Esophagus mucosa (tissue), 1 donor: ENCODE measurements at places on chromosomes 11 and 22. TPM values are rescaled to one million over a fixed set of nuclear protein-coding genes. Genes with fewer than 3 reads are reported as not detected.

DNA sequence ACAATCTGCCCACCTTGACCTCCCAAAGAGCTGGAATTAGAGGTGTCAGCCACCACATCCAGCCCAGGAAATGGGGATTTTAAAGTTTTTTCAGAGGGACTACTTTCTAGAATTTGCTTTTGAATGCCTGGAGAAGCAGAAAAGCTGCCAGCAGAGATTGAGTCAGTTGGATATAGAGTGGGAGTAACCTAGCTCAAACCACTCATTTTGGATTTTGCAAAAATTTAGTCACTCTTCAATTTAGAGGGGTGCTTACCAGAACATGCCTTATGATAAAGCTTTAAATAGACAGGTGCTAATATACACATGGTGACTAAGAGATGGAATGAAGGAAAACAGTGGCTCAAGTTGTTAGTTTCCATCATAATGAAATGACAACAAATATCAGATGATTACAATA lies 26.5 kb upstream of the PSMA1 start:
- no peak for ATAC-seq

GRCh38 chr22:47328550-47329243 lies 566.2 kb downstream of the TBC1D22A start:
- peak; percentile 76 for ATAC-seq

- peak; percentile 99 for ATAC-seq
Observed at GRCh38 chr11:10122326-10123197, 171.5 kb downstream of the SBF2 start.

Gene GTSE1
- total RNA-seq = 10.2 TPM

DNA sequence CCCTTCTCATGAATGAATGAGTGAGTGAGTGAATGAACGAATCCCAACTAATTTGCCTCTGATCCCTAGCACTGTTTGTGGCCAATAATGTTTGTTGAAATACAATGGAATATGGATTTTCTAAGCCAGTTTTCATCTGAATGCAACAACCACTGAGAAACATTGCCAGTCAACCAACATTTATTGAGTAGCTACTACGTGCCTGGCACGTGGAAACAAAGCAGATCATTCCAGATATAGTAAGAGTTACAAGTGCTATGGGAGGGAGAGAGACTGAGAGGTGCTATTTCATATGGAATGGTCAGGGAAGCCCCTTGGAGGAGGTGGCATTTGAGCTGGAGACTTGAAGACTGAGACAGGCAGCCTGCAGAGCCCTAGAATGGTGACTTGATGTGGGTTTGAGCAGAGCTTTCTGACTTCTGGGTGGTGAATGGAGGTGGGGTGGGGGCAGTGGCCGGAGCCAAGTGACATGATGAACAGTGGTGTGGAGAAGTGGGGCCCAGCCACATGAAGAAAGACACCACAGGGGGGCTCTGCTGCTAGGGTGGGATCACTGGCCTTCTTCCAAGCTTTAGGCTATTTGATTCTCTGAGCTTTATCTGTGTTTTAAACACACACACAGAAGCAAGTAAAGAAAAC lies 35.1 kb upstream of the SMTN start:
- ATAC-seq = no peak

Gene C11orf52
- total RNA-seq = 3.5 TPM

GRCh38 chr11:65224930-65225278 lies 36.9 kb upstream of the POLA2 start:
- peak; percentile 81 for ATAC-seq

DNA sequence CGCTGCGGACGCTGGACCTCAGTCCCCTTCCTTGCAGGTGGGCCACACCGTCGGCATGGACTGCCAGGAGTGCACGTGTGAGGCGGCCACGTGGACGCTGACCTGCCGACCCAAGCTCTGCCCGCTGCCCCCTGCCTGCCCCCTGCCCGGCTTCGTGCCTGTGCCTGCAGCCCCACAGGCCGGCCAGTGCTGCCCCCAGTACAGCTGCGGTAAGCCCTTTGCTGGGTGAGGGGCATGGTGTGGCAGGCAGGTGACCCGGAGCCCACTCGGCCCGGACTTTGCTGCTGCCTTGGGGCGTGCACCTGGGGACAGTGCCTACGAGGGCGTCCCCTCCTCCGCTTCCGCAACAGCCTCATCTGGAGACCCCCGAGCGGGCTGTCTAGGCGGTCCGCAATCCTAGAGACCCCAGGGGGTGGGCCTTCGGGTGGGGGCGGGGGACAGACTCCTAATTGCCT lies 25.4 kb upstream of the MUC5B start:
- no peak for ATAC-seq

- ATAC-seq = no peak
Observed at GRCh38 chr11:23473782-23474181, 613.5 kb upstream of the CCDC179 start.

GRCh38 chr11:95991101-95991500 lies 67.2 kb upstream of the MTMR2 start:
- no peak for ATAC-seq

Gene TMEM86A
- total RNA-seq = 1.1 TPM

Gene GAL
- 0.36 TPM for total RNA-seq
